Adrenal gland (tissue), 19 donors: ENCODE measurements at places on chromosomes 1 and 21. TPM values are rescaled to one million over a fixed set of nuclear protein-coding genes. Genes with fewer than 3 reads are reported as not detected.

The MX2 gene
- 3.4 TPM for total RNA-seq

The SMAP2 gene
- 23.0 TPM for total RNA-seq

The PGBD5 gene
- 15.6 TPM for total RNA-seq

DNA sequence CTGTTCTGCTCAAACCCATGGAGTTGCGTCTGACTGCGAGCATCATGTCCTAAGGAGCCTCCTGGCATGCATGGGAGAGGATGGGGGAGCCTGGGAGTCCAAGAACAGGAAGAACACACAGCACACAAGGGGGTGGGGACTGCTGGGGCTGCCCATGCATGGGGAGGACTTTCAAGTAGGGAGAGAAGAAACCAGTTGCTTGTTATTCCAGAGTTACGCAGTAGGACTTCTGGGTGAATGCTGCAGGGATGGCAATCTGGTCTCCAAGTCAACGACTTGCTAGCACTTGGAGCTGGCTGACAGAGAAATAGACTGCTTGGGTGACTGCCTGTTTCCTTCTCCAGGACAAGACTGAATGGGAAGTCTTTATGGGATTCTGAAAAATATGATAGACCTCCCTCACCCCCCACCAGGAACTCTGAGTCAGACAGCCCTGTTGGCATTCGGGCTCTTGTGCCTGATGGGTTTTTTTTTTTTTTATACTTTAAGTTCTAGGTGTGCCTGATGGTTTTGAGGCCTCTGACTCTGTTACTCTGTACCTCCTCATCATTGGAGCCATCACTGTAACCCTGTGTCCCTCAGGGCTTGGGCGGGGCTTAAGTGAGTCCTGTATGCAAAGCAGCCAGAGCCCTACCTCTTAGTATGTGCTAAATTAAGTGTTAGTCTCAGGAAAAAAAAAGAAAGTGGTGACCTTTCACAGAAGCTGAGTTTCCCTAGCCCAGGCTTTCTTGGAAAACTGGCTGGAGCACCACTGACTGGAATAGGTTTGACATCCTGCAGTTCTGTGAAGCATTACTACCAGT lies 30.3 kb downstream of the MAP3K21 start:
- no peaks in the 10 kb centered on the region for H3K27me3 ChIP-seq
- H3K27ac ChIP-seq: no peak overlapping the region
- no peak for DNase-seq

DNA sequence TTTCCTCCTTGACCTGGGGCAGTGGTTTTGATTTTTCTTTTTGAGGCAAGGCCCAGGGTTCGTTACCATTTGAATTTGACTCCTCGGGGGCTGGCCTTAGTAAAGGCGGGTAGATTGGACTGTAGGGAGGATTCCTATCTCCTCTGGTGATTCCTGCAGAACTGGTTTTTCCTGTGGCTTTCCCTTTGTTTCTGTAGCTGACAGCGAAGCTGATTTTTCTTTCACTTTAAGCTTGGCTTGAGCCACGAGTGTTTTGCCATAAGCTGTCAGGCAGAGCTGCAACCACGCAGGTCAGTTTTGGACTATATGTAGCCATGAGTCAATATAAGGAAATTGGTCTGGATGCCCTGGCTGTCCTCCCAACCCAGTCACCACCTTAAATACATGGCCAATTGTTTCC lies 28.7 kb upstream of the KCNJ15 start:
- H3K4me3 ChIP-seq: no peak overlapping the region
- H3K27ac ChIP-seq: no peak overlapping the region
- H3K4me1 ChIP-seq: no peaks in the 10 kb centered on the region
- H3K27me3 ChIP-seq: no peaks in the 10 kb centered on the region
- H3K36me3 ChIP-seq: no peaks in the 10 kb centered on the region

DNA sequence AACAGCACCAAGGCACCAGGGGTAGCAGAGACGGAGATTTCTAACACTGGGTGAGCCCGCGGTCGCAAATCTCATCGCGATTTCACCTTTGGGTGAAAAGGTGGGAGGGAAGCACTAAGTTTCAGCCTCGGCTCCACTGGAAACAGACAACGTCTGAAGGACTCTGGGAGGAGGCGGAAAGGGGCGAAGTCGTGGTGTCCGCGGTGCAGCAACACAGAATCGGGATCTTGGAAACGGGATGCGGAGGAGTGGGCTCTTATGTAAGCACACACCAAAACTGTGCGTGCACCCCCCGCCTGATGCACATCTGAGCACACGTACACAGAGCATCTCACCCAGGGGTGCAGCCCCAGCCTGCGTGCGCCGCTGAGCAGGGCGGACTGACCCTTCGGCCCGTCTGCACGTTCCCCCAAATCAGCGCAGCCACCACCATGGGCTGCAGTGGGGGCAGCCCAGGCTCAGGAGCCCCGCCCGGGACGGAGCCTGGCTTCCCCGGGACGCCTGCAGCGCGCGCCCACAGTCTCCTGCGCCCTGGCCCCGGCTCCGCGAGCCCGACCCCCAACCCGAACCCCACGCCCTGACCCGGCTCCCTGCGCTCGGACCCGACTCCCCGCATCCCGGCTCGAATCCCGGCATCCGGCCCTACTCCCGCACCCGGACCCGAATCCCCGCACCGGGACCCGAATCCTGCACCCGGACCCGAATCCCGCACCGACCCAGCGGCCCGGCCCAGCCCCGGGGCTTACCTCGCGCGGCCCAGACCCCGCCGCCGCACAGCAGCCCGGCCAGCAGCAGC lies 670 bp downstream of the CLSTN1 start:
- H3K4me3 ChIP-seq: peak overlapping the region; percentile 30
- H3K27ac ChIP-seq: no peak overlapping the region
- H3K27me3 ChIP-seq: no peaks in the 10 kb centered on the region
- DNase-seq: no peak
- no peaks in the 10 kb centered on the region for H3K36me3 ChIP-seq
- H3K4me1 ChIP-seq: peaks cover 31% of the 10 kb centered on the region
